HepG2 (cell line): ENCODE measurements at places on chromosomes 5 and 9. TPM values are rescaled to one million over a fixed set of nuclear protein-coding genes. Genes with fewer than 3 reads are reported as not detected.
A peak's percentile ranks its signal among the peaks of the same experiment; 100 is the strongest.

Gene LRRTM2
- not detected in 2 replicates for total RNA-seq

Gene SLC27A6
- total RNA-seq, result not detected in 2 replicates

DNA sequence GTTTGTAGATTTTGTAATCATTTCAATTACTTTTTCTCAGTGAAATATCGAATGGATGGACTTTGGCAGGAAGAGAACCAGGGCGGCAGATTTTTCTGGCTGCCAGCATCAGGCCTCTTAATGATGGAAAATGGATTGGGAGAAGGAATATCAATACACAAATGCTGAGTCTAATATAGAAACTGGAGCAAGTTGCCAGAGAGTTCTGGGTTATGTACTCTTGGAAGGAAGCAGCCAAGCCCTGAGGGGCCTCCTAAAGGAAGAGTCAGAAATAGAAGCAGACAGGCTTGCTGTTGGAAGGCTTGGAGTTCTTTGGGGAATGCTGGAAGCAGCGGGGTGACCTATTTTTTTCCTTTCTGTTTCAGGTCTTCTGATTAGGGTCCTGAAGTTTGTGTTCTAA, 428.6 kb downstream of the DMAC1 start:
- peaks cover 25% of the 10 kb centered on the region for H3K4me1 ChIP-seq
- H3K27ac ChIP-seq, result no peak overlapping the region
- H3K27me3 ChIP-seq, result no peaks in the 10 kb centered on the region
- H3K4me3 ChIP-seq, result no peak overlapping the region

GRCh38 chr9:99730062-99730461, 91.6 kb upstream of the NR4A3 start:
- H3K4me1 ChIP-seq, result no peaks in the 10 kb centered on the region
- H3K27ac ChIP-seq, result no peak overlapping the region
- H3K27me3 ChIP-seq, result 0 out of 3 replicates have a peak, but pooled peaks cover 8% of the 10 kb centered on the region
- H3K36me3 ChIP-seq, result no peaks in the 10 kb centered on the region

Gene C1QTNF3
- total RNA-seq, result 1.8 and 3.3 TPM in 2 replicates

GRCh38 chr9:86099701-86100364, 475 bp upstream of the GOLM1 start:
- peaks cover 87% of the 10 kb centered on the region for H3K27me3 ChIP-seq
- no peak for DNase-seq
- peaks cover under 1% of the 10 kb centered on the region for H3K4me1 ChIP-seq
- no peaks in the 10 kb centered on the region for H3K36me3 ChIP-seq

Gene NCS1
- total RNA-seq, result 6.1 and 6.9 TPM in 2 replicates

Gene PCDHGB4
- total RNA-seq, result 1.7 and 3.3 TPM in 2 replicates

- H3K36me3 ChIP-seq, result peaks cover 4% of the 10 kb centered on the region; the same call in 1 of the 2 replicates
- no peak for DNase-seq
- H3K4me3 ChIP-seq, result peak within 1 kb of the TSS; percentile 76
- H3K4me1 ChIP-seq, result peaks cover 40% of the 10 kb centered on the region
Observed at GRCh38 chr5:179793468-179794139, at the start of gene LTC4S. TSS of gene LTC4S (plus strand) at chr5:179793986. CDS start at chr5:179794081, 95 bp downstream.

Gene ANKDD1B
- 0.14 and 0.27 TPM in 2 replicates for total RNA-seq

DNA sequence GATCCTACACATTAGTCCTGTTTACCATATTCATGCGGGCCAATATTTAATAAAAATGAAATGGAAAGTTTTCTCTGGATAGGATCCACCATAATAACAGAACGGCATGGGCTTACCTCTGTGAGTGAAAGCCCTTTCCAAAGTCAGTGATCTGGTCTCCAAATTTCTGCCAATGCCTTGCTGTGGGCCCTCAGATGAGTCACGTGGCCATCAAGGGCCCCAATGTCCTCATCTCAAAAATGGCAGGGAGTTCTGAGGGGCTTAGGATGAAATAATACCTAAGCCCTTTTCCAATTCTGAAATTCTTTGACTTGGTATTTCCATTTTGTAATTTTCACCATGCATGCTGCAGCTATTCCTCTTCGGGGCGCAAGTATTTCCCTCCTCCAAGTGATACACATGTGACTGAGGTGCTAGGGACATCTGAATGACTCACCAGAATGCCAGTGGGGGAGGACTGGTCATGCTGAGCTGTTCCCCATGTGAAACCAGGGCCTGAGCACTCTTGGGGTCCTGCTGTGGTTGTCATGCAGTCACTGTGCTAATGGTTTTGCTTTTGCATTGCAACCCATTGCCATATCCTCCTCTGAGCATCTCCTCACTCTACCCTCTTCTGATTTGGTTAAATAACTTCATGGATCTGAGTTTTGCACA, 35.0 kb downstream of the ITK start:
- no peak for DNase-seq
- no peaks in the 10 kb centered on the region for H3K36me3 ChIP-seq
- no peak overlapping the region for H3K27ac ChIP-seq
- no peaks in the 10 kb centered on the region for H3K4me1 ChIP-seq
- no peaks in the 10 kb centered on the region; the same call in 2 of the 3 replicates for H3K27me3 ChIP-seq
- no peak overlapping the region for H3K4me3 ChIP-seq

- H3K36me3 ChIP-seq, result no peaks in the 10 kb centered on the region
- peaks cover 49% of the 10 kb centered on the region for H3K4me1 ChIP-seq
- no peak for DNase-seq
- peak overlapping the region; percentile 35 for H3K27ac ChIP-seq
- no peak overlapping the region for H3K4me3 ChIP-seq
Observed at GRCh38 chr5:79759436-79759835, 69.8 kb downstream of the CMYA5 start.

Gene KCNMB1
- total RNA-seq, result not detected in 2 replicates

DNA sequence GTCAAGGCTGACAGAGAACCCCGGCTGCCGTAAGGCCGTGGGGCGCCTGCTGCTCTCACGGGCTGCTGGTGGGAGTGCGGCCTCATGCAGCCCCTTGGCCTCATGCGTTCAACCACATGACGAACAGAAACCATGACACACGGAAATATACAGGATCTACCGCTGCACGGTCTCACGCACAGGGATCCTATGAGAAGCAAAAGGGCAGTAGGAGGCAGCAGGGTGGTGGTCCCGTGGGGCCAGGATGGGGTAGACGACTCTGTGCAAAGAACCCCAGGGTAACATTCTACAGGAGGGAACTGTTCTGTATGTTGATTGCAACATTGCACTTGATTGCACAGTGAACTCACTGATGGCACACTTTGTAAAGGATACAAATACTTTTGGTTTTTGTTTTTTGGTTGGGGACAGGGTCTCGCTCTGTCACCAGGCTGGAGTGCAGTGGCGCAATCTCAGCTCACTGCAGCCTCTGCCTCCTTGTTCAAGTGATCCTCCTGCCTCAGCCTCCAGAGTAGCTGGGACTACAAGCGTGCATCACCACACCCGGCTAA, 51.6 kb downstream of the NACC2 start:
- H3K36me3 ChIP-seq, result peaks cover 9% of the 10 kb centered on the region
- no peak for DNase-seq
- no peak overlapping the region for H3K27ac ChIP-seq
- no peaks in the 10 kb centered on the region for H3K27me3 ChIP-seq
- no peaks in the 10 kb centered on the region for H3K4me1 ChIP-seq

GRCh38 chr5:142069606-142070399, 38.8 kb upstream of the NDFIP1 start:
- peaks cover 19% of the 10 kb centered on the region for H3K4me1 ChIP-seq
- H3K27me3 ChIP-seq, result no peaks in the 10 kb centered on the region; the same call in 1 of the 2 replicates
- H3K27ac ChIP-seq, result no peak overlapping the region
- no peak overlapping the region for H3K4me3 ChIP-seq

Gene SLC45A2
- 0.22 TPM in 1 of 2 replicates, not detected in the other for total RNA-seq

- H3K4me3 ChIP-seq, result no peak overlapping the region
- no peaks in the 10 kb centered on the region; the same call in 1 of the 2 replicates for H3K27me3 ChIP-seq
- no peaks in the 10 kb centered on the region for H3K4me1 ChIP-seq
- no peak overlapping the region for H3K27ac ChIP-seq
- DNase-seq, result no peak
- H3K36me3 ChIP-seq, result no peaks in the 10 kb centered on the region
Observed at GRCh38 chr9:113940077-113940476, 64.0 kb downstream of the ZNF618 start.

- no peak overlapping the region for H3K27ac ChIP-seq
- no peak overlapping the region for H3K4me3 ChIP-seq
- no peak for DNase-seq
- no peaks in the 10 kb centered on the region for H3K36me3 ChIP-seq
- H3K27me3 ChIP-seq, result peaks cover 6% of the 10 kb centered on the region; the same call in 1 of the 3 replicates
- H3K4me1 ChIP-seq, result no peaks in the 10 kb centered on the region
Observed at GRCh38 chr9:98500337-98500919, 208.3 kb downstream of the GABBR2 start.

DNA sequence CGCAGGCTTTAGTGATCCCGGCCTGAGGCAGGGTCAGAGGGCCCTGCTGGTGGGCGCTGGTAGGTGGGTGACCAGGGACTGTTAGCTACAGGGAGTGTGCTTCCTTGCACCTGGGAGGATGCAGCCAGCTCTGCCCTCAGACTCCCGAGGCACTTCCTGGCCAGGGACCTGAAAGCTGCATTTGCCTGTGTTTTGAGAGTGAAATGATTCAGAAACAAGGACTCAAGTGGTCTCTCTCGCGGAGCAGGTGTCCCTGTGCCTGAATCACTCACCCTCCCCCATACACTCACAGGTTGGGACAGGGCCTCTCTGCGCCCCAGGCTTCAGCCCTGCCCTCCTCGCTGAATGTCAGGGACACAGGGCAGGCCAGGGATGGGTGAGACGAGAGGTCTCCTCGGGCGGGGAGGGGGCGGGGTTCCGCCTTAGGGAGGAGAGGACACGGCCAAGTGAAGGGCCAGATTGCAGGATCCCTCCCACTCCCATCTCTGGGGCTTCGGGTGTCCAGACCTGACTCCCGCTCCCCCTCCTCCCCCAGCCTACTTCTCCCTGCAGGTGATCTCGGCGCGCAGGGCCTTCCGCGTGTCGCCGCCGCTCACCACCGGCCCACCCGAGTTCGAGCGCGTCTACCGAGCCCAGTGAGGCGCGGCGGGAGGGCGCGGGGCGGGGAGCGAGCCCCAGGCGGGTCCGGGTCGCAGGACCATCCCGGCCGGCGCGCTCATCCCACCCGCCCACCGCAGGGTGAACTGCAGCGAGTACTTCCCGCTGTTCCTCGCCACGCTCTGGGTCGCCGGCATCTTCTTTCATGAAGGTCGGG, 1.5 kb downstream of the LTC4S start:
- H3K36me3 ChIP-seq, result peaks cover 18% of the 10 kb centered on the region
- H3K4me3 ChIP-seq, result peak overlapping the region; percentile 78
- no peak for DNase-seq
- H3K4me1 ChIP-seq, result peaks cover 39% of the 10 kb centered on the region
- no peaks in the 10 kb centered on the region for H3K27me3 ChIP-seq

GRCh38 chr5:59840200-59840601, 53.3 kb downstream of the PDE4D start:
- DNase-seq, result peak; percentile 20
- no peaks in the 10 kb centered on the region for H3K27me3 ChIP-seq
- H3K36me3 ChIP-seq, result no peaks in the 10 kb centered on the region
- H3K4me1 ChIP-seq, result peaks cover 1% of the 10 kb centered on the region
- no peak overlapping the region for H3K27ac ChIP-seq

DNA sequence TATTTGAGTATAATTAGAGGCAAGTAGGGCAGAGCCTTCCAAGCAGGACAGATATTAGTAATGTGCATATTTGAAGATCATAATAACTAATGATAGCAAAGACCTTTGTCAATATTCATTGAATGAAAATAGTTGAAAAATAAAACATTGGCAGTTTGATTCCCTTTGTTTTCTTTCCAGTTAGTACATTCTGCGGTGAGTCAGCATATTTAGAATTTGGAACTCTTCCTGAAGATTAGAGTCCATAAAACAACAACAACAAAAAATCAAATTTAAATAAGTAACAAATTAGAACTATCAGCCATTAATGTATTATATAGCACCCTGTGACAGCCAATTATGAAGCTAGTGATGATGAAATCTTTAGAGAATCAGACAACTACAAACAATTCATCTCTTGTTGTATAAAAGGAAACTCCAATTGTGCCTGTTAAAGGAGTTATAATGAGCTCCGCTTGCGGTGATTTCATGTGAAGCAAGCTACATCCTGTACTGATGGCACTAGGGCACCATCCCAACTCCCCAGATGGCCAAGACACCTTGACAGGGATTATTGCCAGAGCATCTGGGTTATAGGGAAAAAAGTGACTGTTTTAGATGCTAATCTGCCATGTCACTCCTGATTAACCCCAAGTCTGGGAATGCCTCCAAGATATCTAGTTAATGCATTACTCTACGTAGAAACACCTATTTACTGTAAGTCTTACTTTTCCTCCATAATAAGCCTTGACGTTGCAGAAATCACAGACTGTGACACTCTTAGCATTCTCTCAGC, 6.8 kb downstream of the IFNA8 start:
- DNase-seq, result no peak
- H3K4me3 ChIP-seq, result no peak overlapping the region
- H3K27ac ChIP-seq, result no peak overlapping the region
- no peaks in the 10 kb centered on the region for H3K36me3 ChIP-seq
- H3K27me3 ChIP-seq, result no peaks in the 10 kb centered on the region
- H3K4me1 ChIP-seq, result no peaks in the 10 kb centered on the region

- H3K4me1 ChIP-seq, result no peaks in the 10 kb centered on the region
- no peak for DNase-seq
- H3K27me3 ChIP-seq, result peaks cover 6% of the 10 kb centered on the region; the same call in 1 of the 2 replicates
- H3K4me3 ChIP-seq, result no peak overlapping the region
- no peaks in the 10 kb centered on the region for H3K36me3 ChIP-seq
Observed at GRCh38 chr9:131810351-131811170, 70.7 kb upstream of the RAPGEF1 start.

DNA sequence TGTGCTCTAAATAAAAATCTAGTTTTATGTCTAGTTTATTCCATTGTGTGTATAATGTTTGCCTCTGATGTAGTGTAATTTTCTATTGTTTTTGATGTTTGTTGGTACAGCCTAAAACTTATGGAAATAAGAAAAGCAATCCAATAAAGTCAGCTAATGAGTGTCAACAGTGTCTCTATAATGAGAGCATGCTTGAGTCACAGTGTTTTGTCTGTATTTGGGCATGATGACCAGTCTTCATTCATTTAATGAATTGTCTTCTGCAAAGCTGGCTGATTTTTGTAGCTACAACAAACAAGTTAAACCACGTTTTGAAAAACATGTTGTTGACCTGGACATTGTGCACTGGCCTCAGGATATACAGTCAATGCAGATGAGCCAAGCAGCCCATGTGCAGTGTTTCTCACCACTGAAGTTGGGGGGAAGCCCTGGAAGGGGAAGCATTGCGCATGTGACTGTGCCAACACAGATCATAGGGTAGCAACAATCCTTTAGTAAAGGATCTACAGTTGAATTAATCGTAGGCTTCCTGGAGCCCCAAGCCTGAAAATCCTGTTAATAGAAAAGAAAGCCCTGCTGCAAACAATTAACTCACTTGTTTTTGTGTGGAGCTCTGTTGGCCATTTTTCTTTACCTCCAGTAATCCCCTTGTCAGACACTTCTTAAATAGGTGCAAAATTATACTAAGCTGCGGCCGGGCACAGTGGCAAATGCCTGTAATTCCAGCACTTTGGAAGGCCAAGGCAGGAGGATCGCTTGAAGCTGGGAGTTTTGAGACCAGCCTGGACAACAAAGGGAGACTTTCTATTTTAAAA, 88.0 kb downstream of the INIP start:
- H3K27me3 ChIP-seq, result no peaks in the 10 kb centered on the region
- H3K4me3 ChIP-seq, result no peak overlapping the region
- no peaks in the 10 kb centered on the region for H3K36me3 ChIP-seq
- no peak for DNase-seq
- no peak overlapping the region for H3K27ac ChIP-seq
